ENCODE measurements at places on chromosomes 6 and 20. TPM values are rescaled to one million over a fixed set of nuclear protein-coding genes. Genes with fewer than 3 reads are reported as not detected.

HSPA12B gene
- 6.0 TPM for polyA plus RNA-seq

SLC22A2 gene
- not detected for polyA plus RNA-seq

TUBB gene
- 111 TPM for polyA plus RNA-seq

CLPSL1 gene
- polyA plus RNA-seq, result 83.2 TPM

RNF39 gene
- polyA plus RNA-seq, result 0.38 TPM

FOXC1 gene
- polyA plus RNA-seq, result 1.6 TPM

RIMS1 gene
- 0.12 TPM for polyA plus RNA-seq

Measured in pancreas (tissue), 10 donors.